Stimulated activated CD4-positive, alpha-beta T cell treated with anti-CD3 and anti-CD28 coated beads, Interleukin-1b, Interleukin-23, amount 100 ng/mL, for 1 hour (primary cell): ENCODE measurements at places on chromosomes 3 and 15.

DNA sequence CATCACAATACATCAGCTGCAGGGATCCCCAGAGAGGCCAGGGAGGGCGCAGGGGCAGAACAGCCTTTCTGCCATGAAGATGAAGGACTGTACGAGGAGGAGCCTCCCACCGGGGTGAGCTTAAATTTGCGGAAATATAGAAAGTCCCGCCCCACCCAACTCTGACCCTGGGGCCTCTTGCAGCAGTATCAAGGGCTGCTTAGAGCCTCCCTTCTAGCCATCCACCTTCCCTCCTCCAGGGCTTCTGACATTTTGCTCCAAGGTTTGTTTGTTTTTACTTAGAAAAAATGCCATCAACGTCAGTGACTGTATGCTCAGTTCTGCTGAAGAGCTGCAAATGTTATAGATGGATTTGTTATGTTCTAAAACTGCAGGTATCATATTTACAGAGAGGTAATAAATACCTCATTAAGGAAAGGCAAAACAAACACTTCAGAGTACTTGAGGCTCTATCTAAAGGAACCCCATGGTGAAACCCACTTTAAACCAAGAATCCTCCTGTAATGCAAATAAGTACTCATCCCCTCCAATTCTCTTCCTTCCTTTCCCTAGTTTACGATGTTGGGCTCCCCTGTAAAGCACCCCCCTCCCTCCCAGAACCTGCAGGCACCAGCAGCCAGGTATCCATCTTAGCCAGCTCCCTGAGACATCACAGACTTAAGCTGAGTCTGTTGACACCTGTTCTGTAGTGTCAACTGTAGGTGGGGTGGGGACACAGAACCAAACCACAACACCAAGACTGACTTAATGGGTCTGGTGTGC, 30.5 kb downstream of the RFTN1 start:
- DNase-seq: no peak

GRCh38 chr3:72798552-72799195, 49.6 kb downstream of the SHQ1 start:
- no peak for DNase-seq

- no peak for DNase-seq
Observed at GRCh38 chr3:16940769-16941700, 56.3 kb downstream of the PLCL2 start.

DNA sequence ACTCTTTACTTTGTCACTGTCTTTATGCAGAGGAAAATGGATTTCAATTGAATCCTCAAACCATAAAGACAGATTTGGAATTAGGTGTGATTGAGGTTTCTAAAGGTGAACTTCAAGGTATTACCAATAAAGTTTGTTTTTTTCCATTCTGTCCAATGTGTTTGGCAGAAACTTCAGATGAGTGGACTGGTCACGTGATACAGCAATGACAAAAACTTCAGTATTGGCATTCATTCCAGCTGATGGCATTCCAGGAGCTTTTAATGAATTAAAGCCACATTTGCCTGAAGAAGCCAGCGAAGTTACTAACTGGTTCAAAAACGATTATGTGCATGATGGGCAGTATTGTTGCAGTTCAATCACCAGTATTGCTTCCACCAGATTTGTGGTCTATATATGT, 4.5 kb upstream of the MASP1 start:
- no peak for DNase-seq

DNA sequence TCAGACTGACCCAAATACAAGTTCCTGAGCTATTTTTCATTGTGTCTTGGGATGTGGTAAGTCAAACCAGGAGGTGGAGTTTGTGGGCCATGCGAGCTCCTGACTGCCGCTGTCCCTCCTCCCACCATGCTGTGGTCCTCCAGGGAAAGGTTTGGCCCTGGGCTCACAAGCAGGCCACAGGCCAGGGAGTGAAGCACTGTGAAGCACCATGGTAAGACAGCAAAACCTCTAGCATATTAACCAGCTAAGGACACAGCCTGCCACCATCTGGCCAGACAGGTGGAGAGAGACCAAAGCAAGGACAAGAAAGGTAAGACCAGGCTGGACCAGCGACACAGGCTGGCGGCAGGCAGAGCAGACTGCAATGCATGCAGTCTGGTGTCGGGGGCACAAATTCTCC, 15.3 kb downstream of the RAB43 start:
- DNase-seq: no peak

DNA sequence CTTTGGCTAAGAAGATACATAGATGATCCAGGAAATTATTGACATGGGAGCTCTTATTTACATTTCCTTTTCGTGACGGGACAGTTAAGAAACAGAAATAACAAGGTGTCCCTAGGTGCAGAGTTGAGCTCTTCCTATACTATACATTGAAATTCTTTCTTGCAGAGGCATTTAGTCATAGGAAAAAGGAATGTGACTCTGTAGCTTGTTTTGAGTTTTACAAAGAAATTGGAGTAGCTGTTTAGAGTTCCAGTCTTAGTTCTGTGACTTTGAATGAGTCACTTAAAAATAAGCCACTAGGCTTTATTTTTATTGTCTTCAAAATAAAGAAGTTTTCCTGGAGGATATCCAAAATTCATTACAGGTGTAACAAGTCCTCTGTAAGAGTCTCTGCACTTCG, 723.5 kb upstream of the SGO1 start:
- DNase-seq: no peak

DNA sequence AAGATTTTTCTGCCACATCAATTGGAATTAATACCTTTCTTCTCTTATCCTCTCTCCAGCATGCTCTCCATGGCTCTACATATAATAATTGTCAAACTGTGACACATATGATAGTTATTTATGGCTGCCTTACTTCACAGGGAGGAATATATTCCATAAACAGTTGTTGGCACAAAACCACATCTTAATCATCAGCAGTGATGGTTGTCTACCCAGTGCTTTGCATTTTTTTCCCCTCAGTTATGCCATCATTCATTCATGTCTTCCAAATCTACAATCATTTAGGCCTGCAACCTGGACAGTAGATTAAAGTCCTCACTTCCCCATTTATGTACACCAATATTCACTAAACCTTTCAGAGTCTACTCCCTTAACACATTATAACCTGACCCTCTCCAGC, 107.7 kb downstream of the THRB start:
- DNase-seq: no peak

GRCh38 chr3:132326251-132326650, 9.0 kb downstream of the ACP3 start:
- DNase-seq: no peak

GRCh38 chr15:56454836-56455235, 10.1 kb downstream of the MNS1 start:
- DNase-seq: no peak

GRCh38 chr3:141336672-141337522, 31.4 kb upstream of the ZBTB38 start:
- DNase-seq: no peak

GRCh38 chr3:128050597-128050996, 1.6 kb upstream of the SEC61A1 start:
- DNase-seq: no peak

GRCh38 chr3:81043660-81044199, 717.7 kb downstream of the GBE1 start:
- no peak for DNase-seq

DNA sequence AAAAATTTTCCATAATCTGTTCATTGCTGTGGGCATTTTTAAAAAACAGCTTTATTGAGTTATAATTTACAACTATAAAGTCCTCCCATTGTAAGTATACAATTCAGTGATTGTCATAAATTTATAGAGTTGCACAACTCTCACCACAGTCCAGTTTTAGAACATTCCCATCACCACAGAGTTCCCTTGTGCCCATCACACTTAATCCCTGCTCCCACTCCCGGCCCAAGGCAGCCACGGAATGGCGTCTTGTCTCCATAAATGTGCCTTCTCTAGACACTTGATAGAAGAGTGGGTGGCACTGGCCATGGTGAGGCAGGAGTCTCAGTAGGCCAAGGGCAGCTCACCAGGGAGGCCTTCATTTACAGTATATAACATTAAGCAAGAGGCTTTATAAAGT, 6.3 kb downstream of the TSEN2 start:
- no peak for DNase-seq

DNA sequence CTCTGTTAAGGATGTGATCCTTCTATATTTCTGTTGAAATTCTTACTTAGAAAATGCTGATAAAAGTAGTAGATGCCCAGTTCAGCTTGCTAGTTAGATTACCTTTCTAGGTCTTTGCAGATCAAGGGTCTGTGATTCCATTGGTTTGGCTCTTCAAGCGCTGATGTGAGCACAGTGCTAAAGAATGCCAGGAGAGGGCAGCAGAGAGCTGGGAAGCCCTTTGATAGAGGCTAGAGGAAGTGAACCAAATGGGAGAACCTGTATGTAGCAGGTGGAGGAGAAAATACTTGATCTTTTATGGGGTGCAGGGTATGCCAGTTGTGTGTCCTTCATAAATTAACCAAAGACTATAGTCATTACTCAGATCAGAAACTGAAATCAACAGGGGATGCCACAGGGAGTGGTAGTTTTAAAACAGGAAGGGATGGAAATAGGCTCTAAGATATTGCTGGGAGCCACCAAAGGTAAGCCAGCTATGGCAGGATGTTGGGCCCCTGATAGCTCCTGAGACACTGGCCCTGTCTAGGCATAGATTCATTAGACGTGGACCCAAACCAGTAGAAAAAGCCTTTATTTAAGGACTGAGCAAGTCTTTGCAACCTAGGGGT, 677.4 kb downstream of the SQOR start:
- no peak for DNase-seq

- DNase-seq: no peak
Observed at GRCh38 chr15:89383365-89384175, 48.9 kb upstream of the POLG start.

- DNase-seq: no peak
Observed at GRCh38 chr3:135192929-135193328, 397.9 kb downstream of the EPHB1 start.

- no peak for DNase-seq
Observed at GRCh38 chr3:187735837-187736236, 9.4 kb downstream of the BCL6 start.

GRCh38 chr15:76153241-76154197, 93.7 kb downstream of the TMEM266 start:
- no peak for DNase-seq

DNA sequence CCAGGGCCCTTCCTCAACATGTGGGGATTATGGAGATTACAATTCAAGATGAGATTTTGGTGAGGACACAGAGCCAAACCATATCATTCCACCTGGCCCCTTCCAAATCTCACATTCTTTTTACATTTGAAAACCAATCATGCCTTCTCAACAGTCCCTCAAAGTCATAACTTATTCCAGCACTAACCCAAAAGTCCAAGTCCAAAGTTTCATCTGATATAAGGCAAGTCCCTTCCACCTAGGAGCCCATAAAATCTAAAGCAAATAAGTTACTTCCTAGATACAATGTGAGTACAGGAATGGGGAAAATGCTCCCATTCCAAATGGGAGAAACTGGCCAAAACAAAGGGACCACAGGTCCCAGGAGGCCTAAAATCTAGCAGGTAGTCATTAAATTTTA, 309.5 kb upstream of the SLITRK3 start:
- no peak for DNase-seq

DNA sequence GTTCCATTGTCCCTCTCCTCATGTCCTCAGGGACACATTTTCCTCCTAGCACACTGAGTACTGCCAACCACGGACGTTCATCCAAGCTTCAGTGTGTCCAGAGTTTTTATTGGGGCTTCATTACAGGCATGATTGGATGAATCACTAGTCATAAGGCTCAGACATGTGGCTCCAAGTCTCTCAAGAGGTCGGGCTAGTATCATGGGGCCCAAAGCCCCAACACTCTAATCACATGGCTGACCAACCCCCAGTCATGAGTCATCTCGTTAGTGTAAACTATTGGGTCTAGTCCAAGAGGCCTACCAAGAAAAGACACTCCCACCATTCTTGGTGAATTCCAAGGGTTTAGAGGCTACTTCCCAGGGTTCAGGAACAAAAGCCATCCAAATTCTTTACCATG, 4.4 kb downstream of the TERC start:
- no peak for DNase-seq

DNA sequence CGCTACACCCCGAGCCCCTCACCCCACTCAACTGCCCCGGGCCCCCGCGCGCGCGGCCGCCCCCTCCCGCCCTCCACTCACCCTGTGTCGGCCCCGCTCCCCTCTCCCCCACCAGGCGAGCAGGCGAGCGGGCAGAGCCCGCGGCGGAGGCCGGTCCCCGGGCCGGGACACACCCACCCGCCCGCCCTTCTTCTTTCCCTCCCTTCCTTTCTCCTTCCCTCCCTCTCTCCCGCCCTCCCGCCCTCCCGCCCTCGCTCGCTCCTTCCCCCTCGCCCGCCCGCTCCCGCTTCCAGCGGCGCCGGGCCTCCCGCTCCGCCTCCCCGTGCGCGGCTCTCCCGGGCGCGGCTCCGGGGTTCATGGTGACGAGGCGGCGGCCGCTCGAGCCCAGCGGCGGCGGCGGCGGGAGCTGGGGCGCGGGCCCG, at the start of gene CTDSPL:
CTDSPL (plus strand) TSS at position 261 of the 422 bp plus-strand sequence. CDS start 320 bp downstream, outside the sequence.
- no peak for DNase-seq

GRCh38 chr15:57662091-57662744, 44.3 kb upstream of the POLR2M start:
- DNase-seq: no peak

GRCh38 chr3:137770066-137770834, 6.1 kb downstream of the SOX14 start:
- DNase-seq: no peak

GRCh38 chr15:66603301-66604179, 37.7 kb upstream of the LCTL start:
- DNase-seq: peak; percentile 18

DNA sequence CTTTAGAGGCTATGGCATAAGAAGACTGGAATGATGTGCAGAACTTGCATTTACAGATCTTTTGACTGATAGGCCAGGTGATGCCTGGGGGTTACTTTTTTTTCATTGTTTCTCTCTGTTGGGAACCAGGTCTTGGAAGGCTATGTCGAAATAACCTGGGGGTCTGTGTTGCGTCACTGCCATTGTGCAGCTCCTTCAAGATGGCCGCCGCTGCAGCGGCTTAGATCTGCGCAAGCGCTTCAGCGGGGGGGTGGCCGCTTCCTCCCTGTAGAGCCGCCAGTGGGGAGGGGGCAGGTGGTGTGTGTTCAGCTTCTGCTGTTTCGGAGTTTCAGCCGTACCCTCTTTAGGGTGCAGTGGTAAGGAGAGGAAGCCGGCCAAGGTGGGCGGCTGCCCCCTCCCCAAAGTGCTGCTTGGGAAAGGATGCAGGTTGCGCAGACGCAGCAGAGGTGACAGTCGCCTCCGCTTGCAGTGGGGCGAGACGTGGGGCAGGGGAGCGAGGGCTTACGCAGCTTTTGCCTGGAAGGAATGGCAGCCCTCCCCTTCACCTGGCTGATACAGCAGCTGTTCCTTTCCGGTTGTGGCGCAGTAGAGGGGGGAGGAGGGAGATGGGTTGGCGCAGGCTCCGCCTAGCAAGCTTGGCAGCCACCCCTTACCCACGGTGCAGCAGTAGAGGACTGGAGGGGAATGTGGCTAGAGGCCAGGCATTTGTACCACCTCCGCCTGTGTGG, 1.5 kb downstream of the SNRPN start:
- DNase-seq: peak; percentile 29

GRCh38 chr3:159749406-159749805, 239.2 kb upstream of the IL12A start:
- no peak for DNase-seq

GRCh38 chr15:48090115-48090514, 30.7 kb upstream of the SLC24A5 start:
- DNase-seq: no peak

GRCh38 chr3:72255191-72255590, 470.2 kb upstream of the PROK2 start:
- DNase-seq: no peak
